ENCODE measurements at places on chromosomes 3 and 15.

DNA sequence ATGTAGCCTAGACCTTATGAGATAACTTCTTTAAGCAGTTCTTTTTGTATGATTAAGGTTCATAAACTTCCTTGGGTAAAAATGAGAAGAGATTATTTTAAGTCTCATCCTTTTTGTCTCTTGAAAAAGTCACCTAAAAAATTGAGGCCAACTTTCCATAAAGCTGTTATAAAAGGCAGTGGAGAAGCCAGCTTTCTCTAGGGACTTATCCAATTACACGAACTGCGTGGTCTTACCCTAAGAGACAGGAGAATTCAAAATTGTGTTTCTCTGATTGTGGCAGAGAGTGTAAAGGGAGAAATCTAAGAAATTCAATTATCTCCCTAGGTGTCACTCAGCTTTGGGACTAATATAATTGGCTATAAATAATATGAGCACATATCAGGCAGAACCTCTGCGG, 262.0 kb downstream of the SHOX2 start:
- DNase-seq, result no peak

- no peak for DNase-seq
Measured at GRCh38 chr3:179630753-179631451, 21.9 kb upstream of the USP13 start.

DNA sequence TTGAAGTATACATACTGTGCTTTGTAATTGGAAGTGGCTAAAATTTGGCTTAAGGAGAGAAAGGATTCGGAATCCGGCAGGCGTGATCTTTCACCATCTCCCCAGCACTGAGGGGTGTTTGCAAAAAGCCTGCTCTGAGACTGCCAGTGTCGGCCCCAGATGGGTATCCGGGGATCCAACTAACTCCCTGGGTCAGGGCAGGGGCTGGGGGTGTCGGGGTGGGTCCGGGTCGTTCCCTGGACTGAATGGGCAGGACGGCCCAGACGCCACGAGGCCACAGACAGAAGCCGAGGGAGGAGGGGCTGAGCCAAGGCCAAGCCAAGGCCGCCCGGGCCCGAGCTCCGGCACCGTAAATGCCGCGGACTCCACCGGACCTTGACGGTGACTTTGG, 349 bp downstream of the PPIB start:
- no peak for DNase-seq

- no peak for DNase-seq
Measured at GRCh38 chr15:29143909-29144635, 125.5 kb downstream of the NSMCE3 start.

DNA sequence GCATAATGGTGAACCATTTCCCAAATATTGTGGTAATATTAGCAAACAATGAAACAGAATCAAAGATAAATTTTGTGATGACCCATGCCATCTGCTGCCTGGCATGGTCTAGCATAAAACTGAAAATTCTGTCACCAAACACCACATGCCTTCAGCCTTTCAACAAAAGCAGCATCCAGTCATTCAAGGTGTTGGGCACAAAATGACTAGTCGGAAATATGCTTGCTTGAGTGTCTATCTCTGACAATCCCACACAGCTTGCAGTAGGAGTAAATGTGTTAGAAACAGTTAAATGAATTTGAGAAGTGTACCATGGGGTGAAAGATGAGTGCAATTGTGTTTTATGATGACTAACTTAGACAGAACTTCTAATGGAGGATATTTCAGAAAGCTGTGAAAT, 61.7 kb upstream of the CDIN1 start:
- no peak for DNase-seq

DNA sequence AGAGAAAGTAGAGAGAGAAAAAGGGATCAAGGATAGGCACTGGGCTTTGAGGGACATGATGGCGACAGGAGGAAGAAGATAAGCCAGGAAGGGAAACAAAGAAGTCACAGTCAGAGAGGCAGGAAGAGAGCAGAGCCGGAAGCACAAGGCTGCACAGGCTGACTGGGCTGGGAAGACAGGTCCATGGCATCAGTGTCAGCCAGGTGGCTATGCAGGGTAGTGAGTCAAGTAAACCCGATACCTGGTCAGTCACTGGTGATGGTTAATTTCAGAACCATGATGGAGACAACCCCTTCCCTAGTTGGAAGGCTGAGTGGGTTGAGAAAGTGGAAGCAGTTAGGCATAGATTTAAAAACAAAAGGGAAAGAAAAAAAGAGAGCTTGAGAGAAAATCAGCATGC, 203.8 kb downstream of the EPHB1 start:
- DNase-seq, result no peak

DNA sequence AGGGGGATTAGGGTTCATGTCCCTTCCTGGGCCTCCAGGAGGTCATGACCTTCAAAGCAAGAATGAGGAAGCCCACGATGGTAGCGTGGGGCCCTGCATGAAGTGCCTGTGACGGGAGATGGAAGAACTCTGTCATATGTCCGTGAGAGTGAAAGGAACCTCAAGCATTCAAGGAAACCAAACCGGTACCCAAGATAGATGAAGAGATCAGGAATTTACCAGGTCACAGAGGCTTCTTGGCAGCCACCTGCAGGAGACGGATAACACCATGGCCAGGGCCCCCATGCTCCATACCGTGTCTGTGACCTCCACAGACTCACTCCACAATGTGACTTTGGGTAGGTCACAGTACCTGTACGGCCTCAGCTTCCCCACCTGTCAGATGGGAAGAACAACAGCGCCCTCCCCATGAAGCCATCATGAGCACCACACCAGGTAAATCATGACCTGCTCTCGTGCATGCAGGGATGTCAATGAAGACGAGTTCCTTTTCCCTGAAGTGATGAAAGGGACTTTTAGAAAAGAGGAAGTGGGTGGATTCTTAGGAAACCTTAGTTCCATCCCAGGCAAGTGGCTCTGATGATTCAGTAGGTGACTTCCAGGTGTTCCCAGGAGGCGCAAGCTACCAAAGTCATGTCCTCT, 23.3 kb upstream of the CYP11A1 start:
- DNase-seq, result no peak

DNA sequence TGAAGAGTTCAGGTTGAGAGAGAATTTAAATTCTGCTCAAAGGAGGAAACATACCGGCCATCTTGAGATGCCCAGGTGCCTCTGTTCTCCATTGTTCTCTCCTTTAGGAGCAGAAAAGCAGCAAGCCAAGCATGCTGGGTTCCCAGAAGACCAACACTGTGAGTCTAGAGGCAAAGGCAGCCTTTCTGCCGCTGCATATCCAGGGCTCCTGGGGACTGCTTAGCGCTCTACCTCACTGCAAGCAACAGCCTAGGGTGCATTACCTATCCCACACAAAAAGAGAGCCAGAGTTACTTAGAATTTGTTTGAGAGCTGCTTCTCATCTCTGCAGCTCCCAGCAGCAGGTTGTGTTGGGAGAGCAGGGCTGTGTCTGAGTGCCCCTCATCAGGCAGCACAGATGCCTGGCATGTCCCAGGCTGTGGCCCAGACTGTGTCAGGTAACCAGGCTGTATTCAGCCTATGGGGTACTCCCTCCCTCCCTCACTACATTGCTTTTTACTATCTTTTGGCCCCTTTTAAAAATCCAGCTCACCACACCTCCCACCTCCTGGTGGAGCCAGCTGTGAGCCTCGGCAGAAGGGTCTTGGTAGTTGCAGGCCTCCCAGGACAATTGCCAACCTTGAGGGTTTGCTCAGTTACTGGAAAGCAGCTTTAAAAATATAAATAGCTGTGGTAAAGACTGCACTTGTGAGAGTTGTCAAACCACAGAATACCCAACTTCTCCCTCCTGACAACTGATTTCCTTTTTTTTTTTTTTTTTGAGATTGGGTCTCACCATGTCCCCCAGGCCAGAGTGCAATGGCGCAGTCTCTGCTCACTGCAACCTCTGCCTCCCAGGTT, 30.2 kb downstream of the BCL2L10 start:
- DNase-seq, result no peak

DNA sequence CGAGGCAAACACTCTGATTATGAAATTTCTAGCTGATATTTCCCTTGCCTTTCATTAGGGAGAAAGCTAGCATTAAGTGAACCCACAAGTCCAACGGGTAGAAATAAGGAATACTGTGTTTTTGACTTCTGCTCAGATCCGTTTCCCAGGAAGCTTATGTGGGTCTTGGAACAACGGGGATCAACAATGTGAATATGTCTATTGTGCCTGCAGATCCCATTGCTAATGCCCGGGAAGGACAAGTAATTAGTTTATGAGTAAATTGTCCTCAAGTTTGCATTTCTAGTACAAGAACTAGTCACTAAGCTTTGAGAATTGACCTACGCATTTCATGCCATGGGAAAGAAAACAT, 236.4 kb downstream of the UACA start:
- no peak for DNase-seq

DNA sequence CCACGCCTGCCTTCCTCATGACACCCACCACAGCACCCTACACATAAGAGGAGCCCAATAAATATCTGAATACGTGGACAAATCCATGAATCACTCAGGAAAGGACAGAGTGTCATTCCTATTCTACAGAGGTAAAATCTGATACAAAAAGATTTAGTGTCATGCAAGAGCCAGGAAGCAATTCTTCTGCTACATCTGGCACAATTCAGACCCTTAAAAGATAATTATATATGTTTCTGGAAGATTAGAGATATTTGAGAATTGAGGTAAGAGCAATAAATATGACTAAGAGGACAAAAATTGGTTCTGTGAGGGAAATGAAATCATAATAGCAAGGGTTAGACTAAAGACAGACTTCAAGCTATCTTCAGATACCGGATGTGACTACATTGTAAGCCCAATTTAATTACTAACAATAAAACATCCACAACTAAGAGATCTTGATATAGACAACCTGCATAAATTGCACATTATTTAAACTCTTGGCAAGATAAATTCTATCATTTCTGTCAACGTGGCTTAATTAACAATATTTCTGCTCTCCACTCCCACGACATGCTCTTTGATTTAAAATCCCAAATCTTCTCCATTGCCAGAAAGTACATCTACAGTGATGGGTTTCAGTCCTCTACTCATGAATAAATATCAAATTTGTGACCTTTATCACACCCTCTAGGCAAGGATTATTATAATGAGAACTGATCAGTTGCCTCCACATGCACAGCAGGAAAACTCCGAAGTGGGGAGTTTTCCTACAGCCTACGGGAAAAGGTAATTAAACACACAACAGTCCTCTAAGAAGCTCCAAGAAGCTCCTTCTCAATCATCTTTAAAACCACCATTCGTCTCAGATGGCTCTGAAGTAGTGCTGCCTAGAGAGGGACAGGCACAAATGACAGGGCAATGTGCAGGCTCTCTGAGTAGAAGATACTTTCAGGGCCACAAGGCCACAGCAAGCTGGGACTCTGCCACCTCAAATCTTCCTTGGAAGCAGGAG, 32.6 kb downstream of the MB21D2 start:
- no peak for DNase-seq

DNA sequence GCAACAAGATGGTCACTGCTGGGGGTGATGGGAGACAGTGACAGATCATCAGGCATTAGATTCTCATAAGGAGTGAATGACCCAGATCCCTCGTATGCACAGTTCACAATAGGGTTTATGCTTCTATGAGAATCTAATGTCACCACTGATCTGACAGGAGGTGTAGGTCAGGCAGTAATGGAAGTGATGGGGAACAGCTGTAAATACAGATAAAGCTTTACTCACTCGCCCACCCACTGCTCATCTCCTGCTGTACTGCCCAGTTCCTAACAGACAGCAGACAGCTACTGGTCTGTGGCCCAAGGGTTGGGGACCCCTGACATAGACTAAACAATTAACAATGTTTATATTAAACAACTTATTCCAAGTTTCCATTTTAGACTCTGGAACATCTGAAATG, 25.4 kb downstream of the IFT80 start:
- no peak for DNase-seq

GRCh38 chr3:143363949-143364348, 244.4 kb downstream of the CHST2 start:
- DNase-seq, result no peak

DNA sequence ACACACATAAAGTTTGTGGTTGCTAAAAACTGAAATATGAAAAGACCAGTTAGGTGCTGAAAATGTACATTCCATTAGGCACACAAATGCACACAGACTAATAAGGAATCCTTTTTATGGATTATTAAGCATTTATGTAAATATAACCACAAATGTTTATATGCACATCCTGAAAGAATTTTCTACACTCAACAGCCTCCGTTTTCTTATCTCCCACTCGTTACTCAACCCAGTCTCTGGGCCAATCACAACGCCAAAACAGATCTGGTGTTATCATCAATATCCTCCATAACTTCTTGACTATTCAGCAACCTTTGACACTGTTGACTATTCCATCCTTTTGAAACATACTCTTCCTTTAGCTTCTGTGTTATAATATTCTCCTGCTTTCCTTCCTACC, 136.4 kb downstream of the ATP8B4 start:
- DNase-seq, result no peak

GRCh38 chr3:51968170-51968775, 1.0 kb upstream of the PCBP4 start:
- no peak for DNase-seq

DNA sequence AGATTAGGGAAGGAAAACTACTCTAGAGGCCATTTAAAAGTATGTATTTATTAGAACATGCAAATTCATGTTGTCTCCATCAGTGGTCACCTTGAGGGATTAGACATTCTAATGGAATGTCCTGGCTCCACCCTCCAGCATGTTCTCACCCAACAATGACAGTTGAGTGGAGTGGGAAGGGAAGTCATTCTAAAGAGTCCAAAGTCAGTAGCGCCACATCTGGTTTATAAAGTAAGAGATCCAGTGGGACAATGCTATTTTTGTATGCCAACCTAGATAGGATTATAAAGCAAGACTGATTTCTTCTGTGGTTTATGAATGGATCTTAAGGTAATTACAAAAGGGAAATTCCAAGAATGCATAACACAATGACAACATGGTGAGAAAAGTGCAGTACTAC, 33.3 kb downstream of the SLC24A1 start:
- DNase-seq, result no peak

- DNase-seq, result no peak
Measured at GRCh38 chr3:156548902-156549301, 6.0 kb downstream of the SSR3 start.

DNA sequence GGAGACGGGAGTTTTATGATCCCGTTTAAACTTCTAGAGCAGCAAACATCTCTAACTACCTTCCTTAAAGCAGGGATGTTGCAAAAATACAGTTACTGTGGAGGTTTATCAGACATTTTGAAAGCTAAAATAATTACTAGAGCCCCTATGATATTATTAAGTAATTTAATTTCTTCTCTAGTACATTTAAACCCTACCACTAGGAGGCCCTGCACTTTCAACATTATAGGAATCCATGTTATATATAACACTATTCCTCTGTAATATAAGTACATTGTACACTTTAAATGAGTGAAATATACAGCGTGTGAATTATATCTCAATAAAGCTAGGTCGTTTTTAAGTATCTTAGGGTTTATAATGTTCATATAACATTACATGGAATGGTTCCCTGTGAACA, 11.5 kb downstream of the SETMAR start:
- no peak for DNase-seq

DNA sequence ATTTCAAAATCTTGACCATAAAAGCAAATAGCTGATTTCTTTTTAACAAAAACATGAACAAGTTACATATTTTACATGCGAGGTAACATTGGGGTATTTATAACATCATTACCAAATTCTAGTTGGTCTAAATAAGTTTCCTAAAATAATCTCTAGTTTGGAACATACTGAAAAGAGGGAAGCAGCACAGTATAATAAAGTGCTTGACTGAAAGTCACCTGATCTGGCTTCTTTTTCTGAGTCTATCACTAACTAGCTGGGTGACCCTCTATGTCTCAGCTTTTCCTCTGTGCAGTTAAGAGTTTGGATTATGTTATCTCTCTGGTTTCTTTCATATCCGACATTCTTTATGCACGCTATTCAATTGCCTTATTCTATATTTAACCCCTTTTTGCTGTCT, 19.8 kb upstream of the CNTN4 start:
- DNase-seq, result no peak

GRCh38 chr15:63234451-63234870, 42.9 kb upstream of the APH1B start:
- DNase-seq, result no peak
